ENCODE measurements at places on chromosomes 12 and 14. TPM values are rescaled to one million over a fixed set of nuclear protein-coding genes. Genes with fewer than 3 reads are reported as not detected.

LRRC10 gene
- not detected for total RNA-seq

KERA gene
- not detected for total RNA-seq

ADAM21 gene
- total RNA-seq, result 0.13 TPM

GSKIP gene
- total RNA-seq, result 30.5 TPM

CLEC4E gene
- total RNA-seq, result 4.3 TPM

SPIC gene
- 0.44 TPM for total RNA-seq

KCNA5 gene
- 2.9 TPM for total RNA-seq

CMA1 gene
- total RNA-seq, result 2.1 TPM

OR4L1 gene
- total RNA-seq, result not detected

SLC25A47 gene
- not detected for total RNA-seq

GPD1 gene
- total RNA-seq, result 15.1 TPM

ITGA7 gene
- total RNA-seq, result 66.3 TPM

DHRS4 gene
- 23.4 TPM for total RNA-seq

CELA1 gene
- total RNA-seq, result not detected

GNB3 gene
- 2.6 TPM for total RNA-seq

RERGL gene
- total RNA-seq, result 25.3 TPM

All from kidney (tissue), 22 donors.